ENCODE measurements at places on chromosomes 7 and 10. TPM values are rescaled to one million over a fixed set of nuclear protein-coding genes. Genes with fewer than 3 reads are reported as not detected.

The ACTA2 gene
- 5.3 TPM for total RNA-seq

The FANK1 gene
- 24.7 TPM for total RNA-seq

The FAM25C gene
- not detected for total RNA-seq

The PRSS37 gene
- total RNA-seq, result not detected

The ZNHIT1 gene
- total RNA-seq, result 105 TPM

DNA sequence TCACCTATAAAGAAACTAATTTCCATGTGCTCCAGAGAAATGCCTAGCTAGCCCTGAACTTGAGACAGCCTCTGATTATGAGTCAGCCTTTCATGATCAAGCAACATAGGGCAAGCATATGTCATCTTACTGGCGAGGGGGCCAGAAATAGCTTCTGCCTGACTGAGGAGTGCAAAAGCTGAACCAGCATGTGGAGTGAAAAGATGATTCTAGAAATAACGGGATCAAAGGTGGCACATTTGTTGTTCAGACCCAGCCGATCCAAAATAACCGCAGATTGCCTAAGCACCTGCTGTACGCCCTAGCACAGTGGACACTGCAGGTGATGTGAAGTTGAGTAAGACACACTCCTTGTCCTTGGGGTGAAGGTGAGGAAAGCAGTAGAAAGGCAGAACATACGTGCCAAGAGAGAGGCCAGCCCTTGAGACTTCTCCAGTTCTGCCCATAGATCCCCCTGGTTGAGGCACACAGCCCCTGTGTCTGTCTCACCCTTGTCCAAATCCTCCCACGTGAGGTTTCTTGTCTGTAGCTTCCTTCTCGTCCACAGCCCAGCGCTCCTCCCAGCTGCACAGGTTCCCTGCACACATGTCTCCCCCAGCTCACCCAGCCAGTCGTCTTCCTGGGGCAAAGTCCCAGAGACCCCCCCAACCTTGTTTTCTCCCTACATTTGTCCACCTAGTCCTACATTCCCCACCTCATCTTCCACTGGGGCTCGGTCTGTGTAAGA is 2.8 kb upstream of the BCL7B start:
- no peak for DNase-seq

DNA sequence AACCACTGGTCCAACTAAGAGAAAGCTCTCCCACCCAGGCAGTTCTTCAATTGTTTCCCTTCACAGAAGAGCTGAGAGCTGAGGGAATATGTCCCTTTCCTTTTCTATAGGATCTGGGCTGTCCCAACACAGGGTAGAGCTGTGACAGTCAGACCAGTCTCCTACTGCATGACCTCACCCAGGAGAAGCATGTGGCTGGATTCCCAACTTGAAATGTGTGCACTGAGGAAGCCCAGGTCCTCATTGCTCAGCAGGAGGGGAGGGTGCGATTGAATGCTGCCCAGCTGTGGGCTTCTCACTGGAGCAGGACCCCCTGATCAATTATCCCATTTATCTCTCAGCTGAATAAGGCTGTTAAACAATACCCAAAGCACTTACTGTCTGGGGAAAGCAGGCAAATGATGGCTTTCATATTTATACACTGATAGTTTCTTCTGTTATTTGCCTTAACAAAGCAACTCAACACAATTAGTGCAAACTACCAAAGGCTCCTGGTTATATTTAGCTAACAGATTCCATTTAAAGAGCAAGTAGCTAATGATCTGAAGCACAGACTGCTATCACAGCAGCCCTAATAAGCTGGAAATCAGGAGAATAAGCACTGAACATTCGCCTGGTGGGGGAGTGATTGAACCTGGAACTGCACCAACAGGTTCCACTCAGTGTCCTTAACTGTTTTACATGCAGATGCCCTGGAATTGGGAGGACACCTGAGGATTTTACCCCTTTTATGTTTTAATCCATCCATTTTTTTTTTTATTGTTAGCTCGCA is 508.8 kb downstream of the CCSER2 start:
- no peak for DNase-seq

- no peak for DNase-seq
Observed at GRCh38 chr10:100327007-100327717, 2.9 kb downstream of the PKD2L1 start.

All from PC-9 (cell line).